Activated T-helper 1 cell treated with anti-CD3 and anti-CD28 coated beads, Interleukin-12 subunit alpha, Interleukin-12 subunit beta, Interleukin-2, Interleukin-4 antibody, amounts not matched to agents 30 ng/mL and 10 ng/mL and 1 ng/mL, durations not matched to agents 14 hours and 24 hours and 36 hours (primary cell): ENCODE measurements at places on chromosomes 5 and 9.

GRCh38 chr5:143056792-143057579 is 286.8 kb downstream of the ARHGAP26 start:
- DNase-seq = no peak

- DNase-seq = no peak
These were observed 9.9 kb upstream of the TRIM36 start for GRCh38 chr5:115179394-115180164.

- DNase-seq = no peak
These were observed 505.1 kb downstream of the DNAH5 start for GRCh38 chr5:13439430-13439829.

GRCh38 chr5:95441636-95442035 is 50.5 kb downstream of the FAM81B start:
- no peak for DNase-seq

DNA sequence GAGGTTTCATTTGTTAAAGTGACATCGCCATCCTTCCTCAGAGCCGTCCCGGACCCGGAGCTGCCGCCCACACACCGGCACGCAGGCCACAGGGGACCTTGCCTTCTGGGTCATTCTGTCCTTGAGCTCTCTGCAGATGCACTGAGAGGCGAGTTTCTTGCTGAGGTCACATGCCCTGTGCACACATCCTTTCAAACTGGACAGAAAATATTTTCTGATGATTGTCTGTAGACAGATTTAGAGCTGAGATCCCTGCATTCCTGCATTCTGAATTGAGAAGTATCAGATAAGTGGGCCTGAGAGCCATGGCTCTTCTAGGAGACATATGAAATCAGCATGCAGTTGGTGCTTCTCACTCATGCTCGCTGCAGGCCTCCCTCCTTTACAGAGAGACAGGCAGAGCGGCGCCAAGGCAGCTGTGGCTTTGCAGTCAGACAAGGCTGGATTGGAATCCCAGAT is 25.4 kb downstream of the BOD1 start:
- no peak for DNase-seq

GRCh38 chr5:155729684-155730059 is 597.3 kb upstream of the SGCD start:
- no peak for DNase-seq

GRCh38 chr9:131436376-131436775 is 42.5 kb downstream of the PRRC2B start:
- no peak for DNase-seq

DNA sequence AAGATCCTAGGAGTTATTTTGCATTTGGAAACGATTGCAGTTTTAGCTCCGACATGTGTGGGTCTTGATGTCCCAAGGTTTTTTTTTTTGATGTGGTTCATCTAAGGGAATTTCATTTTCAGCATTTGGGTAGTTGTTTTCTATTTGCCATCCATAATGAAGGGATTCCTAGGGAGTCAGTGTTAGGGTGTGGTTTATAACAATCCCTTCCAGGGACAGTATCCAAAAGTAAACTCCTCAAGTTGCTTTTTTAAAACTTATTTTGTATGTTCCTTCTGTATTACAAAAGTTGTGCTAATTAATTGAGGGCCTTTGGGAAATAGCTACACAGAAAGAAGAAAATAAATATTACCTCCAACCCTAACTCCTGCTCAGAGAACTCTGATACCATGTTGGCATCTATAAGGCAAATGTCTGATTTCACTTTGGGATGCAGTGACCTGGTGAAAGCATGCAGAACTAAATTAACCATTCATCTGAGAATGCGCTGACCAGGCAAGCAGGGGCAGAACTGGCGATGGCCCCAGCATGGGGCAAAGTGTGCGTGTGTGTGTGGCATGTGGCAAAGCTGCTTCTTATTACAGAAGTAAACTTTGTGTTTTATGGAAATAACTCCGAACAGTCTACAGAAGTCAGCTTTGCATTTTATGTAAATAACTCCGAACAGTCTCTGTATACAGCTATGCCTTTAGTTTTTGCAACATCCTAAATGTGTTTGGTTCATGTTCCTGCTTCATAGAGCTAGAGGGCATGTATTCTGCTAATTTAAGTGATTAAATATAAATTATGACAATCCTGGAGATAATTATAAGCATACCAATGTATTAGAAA is 237.2 kb downstream of the TRPM3 start:
- DNase-seq = no peak

DNA sequence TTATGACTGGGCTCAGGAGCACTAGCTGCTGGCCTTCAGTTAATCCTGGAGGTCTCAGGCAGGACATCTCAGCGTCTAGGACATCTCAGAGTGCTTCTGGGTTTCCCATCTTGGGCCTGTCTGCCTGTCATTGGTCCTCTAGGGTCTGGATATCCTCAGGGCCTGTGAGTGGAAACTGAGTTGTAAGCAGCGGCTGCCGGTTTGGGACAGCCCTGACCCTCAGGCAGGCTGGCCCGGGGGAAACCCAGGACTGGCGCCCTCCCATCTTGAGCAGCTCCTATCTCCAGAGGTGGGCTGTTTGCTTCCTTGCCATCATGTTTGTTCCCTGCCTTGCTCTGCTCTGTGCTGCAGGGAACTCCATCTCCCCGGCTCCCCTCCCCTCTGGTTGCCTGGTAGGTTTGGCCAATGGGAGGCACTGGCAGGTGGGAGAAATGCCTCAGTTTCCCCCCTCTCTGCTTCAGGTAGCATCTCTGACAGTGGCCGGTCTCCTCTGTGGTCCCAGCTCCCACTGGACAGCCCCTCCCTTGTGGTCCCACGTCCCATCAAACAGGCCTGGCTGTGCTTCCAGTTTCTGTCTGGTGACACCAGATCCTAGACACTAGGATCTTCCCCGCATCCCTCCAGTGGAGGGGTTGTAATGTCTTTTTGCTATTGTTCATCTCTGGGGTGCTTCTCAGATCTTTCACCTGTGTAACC is 57.4 kb downstream of the ARHGEF37 start:
- no peak for DNase-seq

- no peak for DNase-seq
These were observed 123.7 kb upstream of the ANKRD55 start for GRCh38 chr5:56356836-56357160.

- no peak for DNase-seq
These were observed 217.6 kb downstream of the ZNF608 start for GRCh38 chr5:124528838-124529237.

GRCh38 chr5:40437452-40437861 is 242.3 kb upstream of the PTGER4 start:
- DNase-seq = no peak

DNA sequence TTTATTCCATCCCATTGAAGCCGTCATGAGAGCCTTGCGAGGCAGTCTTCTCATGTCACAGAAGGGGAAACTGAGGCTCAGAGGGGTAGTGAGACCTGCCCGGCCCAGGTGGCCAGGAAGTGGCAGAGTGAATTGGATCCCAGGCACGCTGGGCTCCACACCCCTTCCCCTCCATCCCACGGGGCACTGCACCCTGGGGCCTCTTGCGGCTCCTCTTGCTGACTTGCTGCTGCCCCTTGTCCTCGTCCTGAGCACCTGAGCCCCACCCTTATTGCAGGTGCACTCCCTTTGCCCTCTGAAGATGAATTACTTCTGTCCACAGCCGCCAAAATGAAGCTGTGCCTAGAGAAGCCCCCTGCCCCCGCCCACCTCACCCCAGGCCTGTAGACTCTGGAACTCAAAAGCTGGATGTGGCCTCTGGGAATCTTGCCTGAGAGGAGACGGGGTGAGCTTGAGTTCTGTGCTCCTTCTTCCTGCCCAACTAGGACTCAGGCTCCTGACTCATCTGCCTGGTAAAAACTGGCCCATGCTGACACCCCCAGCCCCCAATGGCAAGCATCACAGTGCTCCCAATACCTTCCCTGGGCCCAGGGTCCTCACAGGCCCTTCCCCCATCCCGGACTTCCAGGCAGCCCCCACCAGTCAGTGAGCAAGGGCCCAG is 6.4 kb downstream of the NEURL1B start:
- no peak for DNase-seq

- DNase-seq = no peak
These were observed 42.8 kb downstream of the NFIB start for GRCh38 chr9:14271093-14271673.

DNA sequence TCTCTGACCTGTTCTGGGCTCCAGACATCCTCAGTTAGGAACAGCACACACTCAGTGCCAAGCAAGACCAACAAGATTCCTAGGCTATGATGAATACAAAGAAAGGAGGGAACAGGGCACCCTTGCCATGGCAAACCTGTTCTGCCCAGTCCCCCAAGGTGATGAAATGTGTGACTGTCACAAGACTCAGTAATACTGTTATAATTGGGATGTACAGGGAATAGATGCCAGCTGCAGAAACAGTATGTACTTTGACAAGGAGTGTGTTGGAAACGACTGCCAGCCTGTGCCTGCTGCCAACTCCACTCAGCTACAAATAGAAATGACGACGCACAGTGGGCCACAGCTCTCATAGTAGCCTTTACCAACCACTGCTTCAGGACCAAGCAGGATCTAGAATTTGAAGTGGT is 453.0 kb downstream of the EFNA5 start:
- DNase-seq = no peak

GRCh38 chr9:95409650-95410426 is 92.3 kb upstream of the FANCC start:
- DNase-seq = no peak

DNA sequence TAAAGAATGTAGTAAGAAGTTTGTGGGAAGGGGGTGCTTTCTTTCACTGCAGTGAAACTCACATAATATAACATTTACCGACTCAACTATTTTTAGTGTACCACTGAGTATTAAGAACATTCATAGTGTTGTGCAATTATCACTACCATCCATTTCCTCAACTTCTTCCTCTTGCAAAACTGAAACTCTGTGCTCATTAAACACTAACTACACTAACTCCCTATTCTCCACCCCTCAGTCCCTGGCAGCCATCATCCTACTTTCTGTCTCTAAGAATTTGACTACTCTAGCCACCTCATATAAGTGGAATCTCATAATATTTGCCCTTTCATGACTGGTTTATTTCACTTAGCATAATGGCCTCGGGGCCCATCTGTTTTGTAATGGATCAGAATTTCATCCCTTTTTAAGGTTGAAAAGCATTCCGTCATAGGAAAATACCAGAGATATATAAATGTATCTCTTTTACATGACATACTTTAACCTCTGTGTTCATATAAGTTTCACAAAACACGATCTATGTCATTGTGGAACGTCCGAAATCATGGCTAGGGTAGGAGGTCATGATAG is 56.3 kb upstream of the DIRAS2 start:
- no peak for DNase-seq

DNA sequence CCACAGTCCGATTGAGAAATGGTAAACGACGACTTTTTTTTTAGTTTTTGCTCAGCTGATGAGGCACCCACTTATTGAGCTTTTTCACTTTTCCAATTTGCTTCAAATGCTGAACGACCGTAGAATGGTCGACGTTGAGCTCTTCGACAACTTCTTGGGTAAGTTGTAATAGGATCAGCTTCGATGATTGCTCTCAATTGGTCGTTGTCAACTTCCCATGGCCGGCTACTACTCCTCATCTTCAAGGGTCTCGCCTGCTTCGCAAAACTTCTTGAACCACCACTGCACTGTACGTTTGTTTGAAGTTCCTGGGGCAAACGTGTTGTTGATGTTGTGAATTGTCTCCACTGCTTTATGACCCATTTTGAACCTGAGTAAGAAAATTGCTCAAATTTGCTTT is 35.7 kb downstream of the NSD1 start:
- DNase-seq = no peak

DNA sequence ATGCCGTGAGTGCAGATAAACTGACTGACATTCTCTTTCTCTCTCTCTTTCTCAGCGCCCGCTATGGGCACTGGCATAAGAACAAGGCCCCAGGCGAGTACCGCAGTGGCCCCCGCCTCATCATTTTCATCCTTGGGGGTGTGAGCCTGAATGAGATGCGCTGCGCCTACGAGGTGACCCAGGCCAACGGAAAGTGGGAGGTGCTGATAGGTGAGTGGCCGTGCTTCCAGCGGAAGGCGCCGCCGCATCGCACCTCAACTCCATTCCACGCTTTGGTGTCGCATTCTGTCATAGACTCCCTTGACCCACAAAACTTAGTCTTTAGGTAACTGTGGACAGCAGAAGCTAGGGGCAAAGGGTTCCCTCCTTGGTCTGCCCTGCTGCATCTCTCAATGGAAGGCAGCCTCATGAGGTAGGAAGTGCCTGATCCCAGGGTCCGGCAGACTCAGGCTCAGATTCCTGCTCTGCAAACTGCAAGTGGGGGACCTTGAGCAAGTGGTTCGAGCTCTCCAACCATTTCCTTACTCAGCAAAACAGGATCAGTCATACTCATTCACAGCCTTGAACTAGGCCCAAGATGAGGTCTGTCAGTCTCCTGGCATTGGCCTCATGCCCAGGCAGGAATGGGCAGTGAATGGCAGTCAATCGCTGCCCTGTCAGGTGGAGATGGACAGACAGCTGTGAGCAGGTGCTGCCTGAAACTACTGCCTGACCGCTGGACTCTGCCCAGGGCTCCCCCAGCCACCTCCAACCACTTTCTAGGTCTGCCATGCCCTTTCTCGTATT is 24.2 kb upstream of the CFAP157 start:
- DNase-seq = no peak

DNA sequence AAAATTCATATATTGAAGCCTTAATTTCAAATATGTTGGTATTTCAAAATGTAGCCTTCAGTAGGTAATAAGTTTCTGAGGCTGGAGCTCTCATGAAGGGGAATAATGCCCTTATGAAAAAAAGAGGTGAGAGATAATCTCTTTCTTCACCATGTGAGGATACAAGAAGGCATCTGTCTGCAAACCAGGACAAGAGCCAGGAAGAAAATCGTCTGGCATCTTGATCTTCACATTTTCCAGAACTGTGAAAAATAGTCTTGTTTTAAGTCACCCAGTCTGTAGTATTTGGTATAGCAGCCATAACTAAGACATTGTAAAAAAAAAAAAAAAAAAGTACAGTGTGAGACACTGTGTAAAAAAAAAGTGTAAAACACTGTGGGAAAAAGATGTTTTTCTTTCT is 768.9 kb downstream of the TAF11L14 start:
- no peak for DNase-seq

DNA sequence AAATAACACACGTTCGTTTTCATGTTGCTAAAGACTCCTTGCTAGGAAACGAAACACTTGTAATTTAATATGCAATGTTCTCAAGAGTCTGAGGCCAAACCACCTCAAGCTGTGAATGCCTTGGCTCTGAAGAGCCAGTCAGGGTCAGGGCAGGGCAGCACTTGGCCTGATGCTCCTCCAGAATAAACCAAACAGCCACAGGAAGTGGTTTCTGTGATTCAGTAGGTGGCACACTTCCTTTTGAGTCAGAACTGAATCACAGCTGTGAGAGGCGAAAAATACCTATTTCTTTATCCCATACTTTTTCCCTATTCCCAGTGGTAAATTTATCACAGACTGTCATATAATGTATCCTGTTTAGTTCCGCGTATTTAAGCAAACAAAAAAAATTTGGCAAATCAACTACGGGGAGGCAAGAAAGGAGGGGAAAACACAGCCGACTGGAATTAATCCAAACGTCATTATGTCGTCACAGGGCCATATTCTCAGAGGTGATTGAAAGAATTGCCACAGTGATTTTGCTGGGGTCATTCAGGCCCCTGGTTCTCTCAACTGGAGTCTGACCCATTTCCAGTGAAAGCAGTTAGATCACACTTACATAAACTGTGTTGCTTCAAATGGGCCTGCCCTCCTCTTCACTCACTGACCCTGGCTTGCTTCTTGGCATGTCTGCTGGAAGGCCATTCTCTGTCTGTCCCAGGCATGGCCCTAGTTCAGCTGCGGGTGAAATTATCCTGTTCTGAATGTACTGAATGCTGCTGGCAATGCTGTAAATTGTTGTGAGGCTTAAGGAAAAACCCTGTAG is 71.2 kb downstream of the ARRDC3 start:
- DNase-seq = peak; percentile 60
